ENCODE measurements at places on chromosomes 6 and 20.

- no peak for DNase-seq
These were observed 51.5 kb downstream of the PLCB1 start for GRCh38 chr20:8183526-8183925.

DNA sequence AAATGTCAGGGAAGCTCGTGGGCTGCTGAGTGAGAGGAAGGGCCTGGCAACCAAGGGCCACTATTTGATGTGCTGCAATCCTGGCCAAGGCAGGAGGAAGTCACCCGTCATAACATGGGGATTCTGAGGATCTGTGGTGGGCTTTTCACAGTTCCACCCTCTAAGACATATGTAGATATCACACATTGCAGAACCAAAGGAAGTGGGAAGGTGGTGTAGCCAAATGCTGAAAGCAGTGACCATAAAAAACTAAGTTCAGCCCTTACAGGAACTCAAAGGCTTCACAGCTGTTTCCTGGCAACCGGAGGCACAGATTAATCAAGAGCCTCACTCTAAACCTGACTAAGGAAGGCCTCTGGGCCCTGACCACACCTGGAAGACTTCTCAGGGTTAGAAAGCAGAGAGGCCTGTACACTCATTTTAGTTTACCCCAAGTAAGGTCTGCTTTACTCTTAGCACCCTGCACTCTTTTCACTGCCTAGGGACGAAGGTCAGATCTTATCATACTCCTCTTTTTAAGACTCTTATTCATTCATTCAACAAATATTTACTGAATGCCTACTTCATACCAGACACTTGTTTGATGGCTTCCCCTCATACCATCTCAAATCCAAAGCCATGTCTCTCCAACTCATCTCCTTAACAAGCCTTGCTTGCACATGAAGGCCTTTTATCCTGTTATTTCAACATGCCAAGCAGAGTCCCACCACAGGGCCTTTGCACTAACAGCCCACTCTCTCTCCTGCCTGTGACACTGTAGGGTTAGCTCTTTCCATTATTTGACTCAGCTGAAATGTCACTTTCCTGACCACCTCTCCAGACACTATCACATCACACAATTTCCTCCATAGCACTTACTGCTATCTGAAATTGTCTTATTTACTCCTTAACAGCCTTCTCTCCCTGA is 2.6 kb downstream of the UBE2V1 start:
- DNase-seq: no peak

GRCh38 chr6:10215326-10216110 is 199.4 kb downstream of the TFAP2A start:
- no peak for DNase-seq

GRCh38 chr6:8084586-8084985 is 17.8 kb downstream of the EEF1E1 start:
- DNase-seq: no peak

- DNase-seq: no peak
These were observed 203.0 kb upstream of the TBX18 start for GRCh38 chr6:84967389-84967788.

- no peak for DNase-seq
These were observed 262.8 kb downstream of the TBC1D7 start for GRCh38 chr6:13065581-13065980.

DNA sequence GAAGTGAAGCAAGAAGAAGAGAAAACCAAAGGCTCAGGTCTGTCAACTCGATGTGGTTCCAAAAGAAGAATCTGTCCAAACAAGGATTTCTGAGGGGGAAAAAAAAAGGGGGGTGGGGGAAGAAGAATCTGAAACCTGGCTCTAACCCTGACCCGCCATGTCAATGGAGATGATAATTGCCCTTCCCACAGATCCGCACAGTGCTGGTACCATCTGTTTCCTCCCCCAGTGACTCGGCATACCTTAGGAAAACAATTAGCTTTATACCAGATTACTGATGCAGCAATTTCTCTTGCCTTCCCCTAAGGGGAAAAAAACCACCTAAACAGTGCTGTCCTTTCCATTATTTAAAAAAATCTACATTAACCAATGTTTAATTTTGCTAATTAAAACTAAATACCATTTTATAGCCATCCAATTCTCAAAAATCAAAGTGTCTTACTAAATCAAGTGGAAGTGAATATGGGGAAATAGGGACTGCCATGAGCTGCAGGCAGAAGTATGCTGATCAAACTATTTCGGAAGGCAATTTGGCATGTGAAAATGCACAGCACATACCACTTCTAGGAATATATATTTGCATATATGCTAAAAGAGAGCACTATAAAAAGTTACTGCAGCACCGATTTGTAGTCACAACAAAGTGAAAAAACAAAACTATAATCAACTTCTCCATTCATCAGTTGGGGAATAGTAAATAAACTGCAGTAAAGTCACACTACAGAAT is 46.8 kb downstream of the MAP7 start:
- no peak for DNase-seq

GRCh38 chr20:47456952-47457724 is 44.5 kb upstream of the NCOA3 start:
- no peak for DNase-seq

GRCh38 chr6:93789532-93789931 is 370.2 kb upstream of the EPHA7 start:
- no peak for DNase-seq

- DNase-seq: no peak
These were observed 168.1 kb upstream of the HDDC2 start for GRCh38 chr6:125469915-125470314.

- no peak for DNase-seq
These were observed 44.1 kb downstream of the BEND6 start for GRCh38 chr6:56999049-56999448.

DNA sequence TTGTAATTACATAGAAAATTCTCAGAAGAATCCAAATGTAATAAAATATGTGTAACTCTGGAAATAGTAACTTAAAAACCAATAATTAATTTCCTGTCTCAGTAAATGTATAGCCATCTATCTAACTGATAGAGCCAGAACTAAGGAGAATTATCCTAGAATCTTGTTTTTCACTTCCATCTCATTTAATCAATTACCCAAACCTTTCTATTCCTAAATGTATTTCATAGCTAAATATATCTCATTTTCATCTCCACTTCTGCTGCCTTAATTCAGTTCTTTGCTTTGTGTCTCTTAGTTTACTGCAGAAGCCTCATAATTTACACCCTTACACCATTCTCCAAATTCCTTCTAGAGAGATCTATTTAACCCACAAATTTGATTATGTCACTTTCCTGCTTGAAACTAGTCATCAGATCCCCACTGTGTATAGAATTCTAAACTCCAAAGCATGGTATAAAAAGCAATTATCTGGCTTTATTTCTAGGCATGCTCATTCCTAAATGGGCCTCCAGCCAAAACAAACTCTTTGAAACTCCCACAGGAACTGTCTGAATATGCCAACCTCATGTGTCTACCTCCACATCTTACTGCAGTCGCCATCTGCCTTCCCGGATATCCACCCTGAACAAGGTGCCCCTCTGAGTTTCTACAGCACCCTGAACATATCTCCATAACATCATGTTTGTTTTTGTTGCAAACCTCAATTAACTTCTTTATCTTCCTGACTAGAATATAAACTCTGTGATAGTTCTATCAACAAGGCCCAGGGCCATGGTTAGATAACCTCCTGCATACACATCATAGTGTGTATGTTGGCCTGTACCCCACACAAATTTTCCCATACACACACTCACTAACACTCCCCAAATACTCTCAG is 70.5 kb upstream of the ADTRP start:
- DNase-seq: no peak

DNA sequence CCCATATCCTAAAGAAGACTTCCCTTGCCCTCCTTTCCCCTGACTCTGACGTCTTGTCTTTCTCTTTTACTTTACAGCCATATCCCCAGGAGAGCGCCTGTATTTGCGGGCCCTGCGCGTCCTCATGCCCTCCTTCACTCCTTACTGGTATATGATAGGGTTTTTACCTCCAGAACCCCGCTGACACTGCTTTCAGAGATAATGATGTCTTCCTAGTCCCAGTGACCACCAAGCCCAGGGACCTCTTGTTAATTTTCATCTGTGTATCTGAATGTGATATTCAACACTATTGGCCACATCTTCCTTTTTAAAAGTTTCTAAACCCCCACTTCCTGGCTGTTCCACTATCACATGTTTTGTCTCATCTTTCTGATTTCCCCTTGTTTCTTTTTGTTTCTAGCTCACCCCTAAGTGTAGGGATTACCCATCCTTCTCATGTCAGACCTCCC is 102.0 kb downstream of the HIVEP1 start:
- DNase-seq: no peak

DNA sequence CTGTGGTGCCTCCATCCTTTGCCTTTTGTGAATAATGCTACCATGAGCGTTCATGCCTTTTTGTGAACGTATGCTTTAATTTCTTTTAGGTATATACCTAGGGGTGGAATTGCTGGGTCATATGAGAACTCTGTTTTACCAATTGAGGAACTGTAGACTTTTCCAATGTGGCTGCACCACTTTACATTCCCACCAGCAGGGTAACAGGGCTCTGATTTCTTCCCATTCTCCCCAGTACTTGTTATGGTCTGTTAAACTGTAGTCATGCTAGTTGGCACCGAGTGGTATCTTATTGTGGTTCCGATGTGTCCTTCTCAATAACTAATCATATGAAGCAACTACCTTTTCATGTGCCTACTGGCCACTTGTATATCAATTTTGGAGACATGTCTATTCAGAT is 312.1 kb downstream of the GMDS start:
- no peak for DNase-seq

DNA sequence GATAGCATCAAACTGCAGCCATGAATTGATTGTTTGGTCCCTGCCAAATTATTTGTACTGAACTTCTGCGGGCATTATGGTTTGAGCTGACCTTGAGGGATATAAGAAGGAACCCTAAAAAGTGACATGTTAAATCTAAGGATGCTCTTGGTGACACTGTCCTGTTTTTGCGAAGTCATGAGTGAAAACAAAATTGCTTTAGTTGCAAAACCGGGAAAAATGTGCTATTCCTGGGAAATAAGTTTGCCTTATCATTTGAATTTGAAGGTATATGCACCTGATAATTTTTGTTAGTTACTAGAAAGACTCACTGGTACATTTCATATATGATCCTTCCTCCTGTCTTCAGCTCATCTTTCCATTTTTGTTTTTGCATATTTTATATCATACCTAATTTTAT is 7.8 kb downstream of the KIAA0408 start:
- DNase-seq: no peak

- DNase-seq: no peak
These were observed 141.8 kb upstream of the BMP5 start for GRCh38 chr6:56017198-56017597.

DNA sequence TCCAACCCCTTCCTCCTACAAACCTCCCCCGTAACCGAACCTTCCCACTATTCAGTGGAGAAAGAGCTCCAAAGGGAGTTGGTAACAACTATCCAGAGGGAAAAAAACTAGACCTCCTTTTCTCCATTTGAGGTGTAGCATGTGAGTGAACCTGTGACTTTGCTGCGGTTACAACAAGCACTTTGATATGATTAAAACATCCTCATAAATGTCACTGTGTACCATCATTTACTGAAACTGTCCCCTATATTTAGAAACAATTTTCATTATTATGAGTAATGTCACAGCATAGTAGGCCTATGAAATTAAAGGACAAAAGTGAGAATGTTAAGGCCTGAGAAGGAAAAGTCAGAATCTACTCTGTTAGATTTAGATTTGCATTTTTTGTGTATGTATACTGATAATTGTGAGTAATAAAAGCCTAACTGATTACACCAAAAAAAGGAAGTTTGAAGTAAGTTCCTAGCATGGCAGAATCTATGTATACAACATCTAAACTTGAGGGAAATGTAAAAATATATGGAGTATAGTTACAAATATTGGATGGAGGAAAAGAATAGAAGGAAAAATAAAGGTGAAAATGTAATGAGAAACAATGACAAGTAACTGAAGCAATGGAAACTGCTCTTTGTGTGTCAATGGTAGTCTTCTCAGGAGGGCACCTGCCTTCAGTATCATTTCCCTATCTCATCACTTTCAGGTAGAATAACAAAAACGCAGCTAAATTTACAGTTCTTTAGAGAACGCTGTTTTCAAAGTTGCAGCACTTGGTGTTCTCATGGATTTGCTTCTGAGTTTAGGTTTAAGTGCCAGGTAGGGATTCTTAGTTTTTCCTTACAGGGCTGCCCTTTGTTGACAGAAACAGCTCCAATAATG is 145.9 kb downstream of the IMPG1 start:
- DNase-seq: no peak

- no peak for DNase-seq
These were observed 4.5 kb downstream of the PI3 start for GRCh38 chr20:45179166-45179565.

- DNase-seq: no peak
These were observed 26.0 kb upstream of the KIF16B start for GRCh38 chr20:16599257-16599656.

- no peak for DNase-seq
These were observed 157.3 kb upstream of the ATXN1 start for GRCh38 chr6:16918586-16918985.

DNA sequence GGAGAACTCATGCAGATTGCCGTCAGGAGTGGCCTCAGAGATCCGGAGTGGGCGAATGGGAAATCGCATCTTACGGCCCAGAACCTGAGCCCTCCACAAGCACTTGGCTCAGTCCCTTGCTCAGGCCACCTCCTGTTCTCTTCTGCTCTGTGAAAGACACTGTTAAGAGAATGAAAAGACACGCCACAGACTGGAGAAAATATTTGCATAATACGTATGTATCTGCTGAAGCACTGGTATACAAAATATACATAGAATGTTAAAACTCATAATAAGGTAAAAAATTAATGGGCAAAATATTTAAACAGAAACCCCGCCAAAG is 838 bp upstream of the POM121L2 start:
- no peak for DNase-seq

- DNase-seq: no peak
These were observed 1107.1 kb upstream of the EYS start for GRCh38 chr6:66814156-66814555.

DNA sequence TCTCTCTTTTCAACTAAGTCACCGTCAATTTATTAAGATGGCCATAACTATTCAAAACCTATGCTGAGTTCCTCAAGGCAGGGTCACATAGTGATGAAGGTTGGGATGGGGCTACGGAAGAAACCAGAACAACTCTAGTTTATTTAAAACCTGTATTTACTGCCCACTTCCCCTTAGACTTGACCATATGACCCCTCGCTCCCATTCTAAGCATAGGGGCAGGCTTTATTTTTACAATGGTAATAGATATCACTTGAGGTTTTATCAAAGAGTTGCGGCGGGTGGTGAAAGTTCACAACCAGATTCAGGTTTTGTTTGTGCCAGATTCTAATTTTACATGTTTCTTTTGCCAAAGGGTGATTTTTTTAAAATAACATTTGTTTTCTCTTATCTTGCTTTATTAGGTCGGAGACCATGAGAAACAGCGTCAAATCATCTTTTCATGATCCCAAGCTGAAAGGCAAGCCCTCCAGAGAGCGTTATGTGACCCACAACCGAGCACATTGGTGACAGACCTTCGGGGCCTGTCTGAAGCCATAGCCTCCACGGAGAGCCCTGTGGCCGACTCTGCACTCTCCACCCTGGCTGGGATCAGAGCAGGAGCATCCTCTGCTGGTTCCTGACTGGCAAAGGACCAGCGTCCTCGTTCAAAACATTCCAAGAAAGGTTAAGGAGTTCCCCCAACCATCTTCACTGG is 5.5 kb downstream of the EDN1 start:
- no peak for DNase-seq
